ENCODE measurements at places on chromosomes 12 and 14. TPM values are rescaled to one million over a fixed set of nuclear protein-coding genes. Genes with fewer than 3 reads are reported as not detected.

Gene MGAT2
- 44.9 TPM for total RNA-seq

Gene KRT75
- 0.10 TPM for total RNA-seq

Gene RHOJ
- 7.6 TPM for total RNA-seq

Gene CLEC9A
- not detected for total RNA-seq

Gene ATF7IP
- total RNA-seq: 36.2 TPM

Gene VRTN
- not detected for total RNA-seq

Gene DYNC1H1
- 359 TPM for total RNA-seq

Gene ZDHHC22
- total RNA-seq: 0.07 TPM

Gene KRT72
- 0.25 TPM for total RNA-seq

Gene CHMP4A
- total RNA-seq: 48.0 TPM

Gene KRT86
- total RNA-seq: 0.16 TPM

Gene IL23A
- not detected for total RNA-seq

Gene OAS2
- total RNA-seq: 3.0 TPM

Gene NXPH4
- total RNA-seq: not detected

Gene SMIM41
- 0.30 TPM for total RNA-seq

Gene ASCL1
- total RNA-seq: 0.53 TPM

Gene SIX6
- total RNA-seq: not detected

Gene LGR5
- total RNA-seq: 5.0 TPM

Gene SLCO1B1
- not detected for total RNA-seq

Gene CCDC38
- total RNA-seq: not detected

Gene RNU4-1
- total RNA-seq: 3,531 TPM

Gene TSPAN19
- not detected for total RNA-seq

Gene C14orf180
- not detected for total RNA-seq

Gene CD163L1
- total RNA-seq: 4.2 TPM

Gene SLC10A1
- not detected for total RNA-seq

Gene RTL1
- not detected for total RNA-seq

Gene HSPB8
- total RNA-seq: 1.4 TPM

Gene PRB2
- not detected for total RNA-seq

Gene PAH
- 1.3 TPM for total RNA-seq

Gene IL26
- total RNA-seq: not detected

Gene DENR
- total RNA-seq: 35.8 TPM

Gene OAS1
- 98.2 TPM for total RNA-seq
